DMS53 (cell line): ENCODE measurements at places on chromosomes 4 and X.

GRCh38 chr4:8248091-8248490 lies 21.5 kb upstream of the HTRA3 start:
- no peak for DNase-seq

DNA sequence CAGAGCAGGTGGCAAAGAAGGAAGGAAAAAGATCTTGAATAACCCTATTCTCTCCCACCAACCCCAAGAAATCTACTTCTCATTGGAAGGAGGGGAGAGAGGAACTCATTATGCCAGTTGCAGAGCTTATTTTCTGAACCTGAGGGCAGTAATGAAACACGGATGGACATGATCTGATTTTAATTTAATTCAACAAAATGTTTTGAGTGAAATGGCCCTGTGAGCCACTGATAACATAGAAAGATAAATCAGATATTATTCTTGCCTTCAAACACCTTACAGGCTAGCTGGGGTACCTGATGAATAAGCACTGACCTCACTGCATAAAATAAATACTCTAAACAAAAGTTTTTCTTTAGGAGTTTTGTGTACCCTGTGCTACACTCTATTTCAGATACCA lies 30.3 kb downstream of the DAPP1 start:
- DNase-seq: no peak

DNA sequence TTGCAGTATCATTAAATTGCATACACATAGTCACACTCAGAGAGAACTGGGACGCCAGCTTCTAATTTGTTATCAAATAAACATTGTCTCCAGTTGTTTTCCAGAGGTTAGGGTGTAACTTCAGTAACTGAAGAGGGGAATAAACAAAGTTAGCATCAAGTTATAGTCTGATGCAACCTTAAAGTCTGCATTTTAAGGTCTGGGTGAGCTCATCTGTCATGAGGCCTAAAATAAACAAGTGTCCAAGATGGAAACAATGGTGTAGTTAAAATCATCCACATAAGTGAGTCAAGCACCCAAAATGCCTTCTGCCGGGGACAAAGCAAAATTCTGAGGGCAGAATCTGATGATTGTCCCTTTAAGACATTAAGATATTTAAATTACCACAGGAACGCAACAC lies 70.3 kb upstream of the EMCN start:
- DNase-seq: no peak

DNA sequence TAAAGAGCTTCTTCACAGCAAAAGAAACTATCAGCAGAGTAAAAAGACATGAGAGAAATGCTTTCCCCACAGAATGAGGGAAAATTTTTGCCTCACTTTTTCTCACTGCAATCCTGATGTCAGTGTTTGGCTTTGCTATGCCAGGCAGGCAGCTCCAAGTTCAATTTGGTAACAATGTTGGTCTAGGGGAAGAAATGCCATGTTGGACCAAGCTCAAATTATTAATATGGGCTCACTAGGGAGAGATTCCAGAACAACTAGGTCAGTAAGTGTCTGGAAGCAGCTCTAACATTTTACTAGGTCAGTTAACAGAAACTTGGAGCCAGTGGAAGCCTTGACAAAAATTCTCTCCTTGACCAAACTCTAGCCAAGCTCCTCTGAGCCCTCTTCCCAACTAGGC lies 95.4 kb downstream of the NAF1 start:
- DNase-seq: no peak

DNA sequence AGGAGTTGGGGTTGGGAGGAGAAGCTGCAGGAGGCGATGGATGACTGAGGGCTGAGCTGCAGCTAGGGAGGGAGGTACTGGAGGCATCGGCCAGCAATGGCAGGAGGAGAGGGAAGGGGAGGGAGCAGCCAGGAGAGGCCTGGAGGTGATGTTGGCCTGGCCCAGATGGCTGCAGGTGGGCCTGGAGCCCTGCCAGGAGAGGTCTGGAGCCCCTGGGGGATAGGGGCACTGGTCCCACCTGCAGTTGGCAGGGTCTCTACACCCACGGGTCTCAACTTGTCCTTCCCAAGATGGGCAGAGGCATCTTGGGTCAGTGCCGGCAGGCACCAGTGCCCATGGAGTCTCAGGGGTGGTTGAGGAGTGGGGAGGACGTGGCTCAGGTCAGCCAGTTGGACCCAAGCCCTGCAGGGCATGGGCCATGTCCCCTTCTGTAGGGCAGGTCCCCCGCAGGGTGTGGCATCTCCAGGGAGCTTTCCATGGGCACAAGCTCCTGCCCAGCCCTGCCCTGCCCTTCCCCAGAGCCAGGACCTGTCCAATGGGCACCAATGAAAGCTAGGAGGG lies 2.7 kb upstream of the MXD4 start:
- DNase-seq: peak; percentile 87

DNA sequence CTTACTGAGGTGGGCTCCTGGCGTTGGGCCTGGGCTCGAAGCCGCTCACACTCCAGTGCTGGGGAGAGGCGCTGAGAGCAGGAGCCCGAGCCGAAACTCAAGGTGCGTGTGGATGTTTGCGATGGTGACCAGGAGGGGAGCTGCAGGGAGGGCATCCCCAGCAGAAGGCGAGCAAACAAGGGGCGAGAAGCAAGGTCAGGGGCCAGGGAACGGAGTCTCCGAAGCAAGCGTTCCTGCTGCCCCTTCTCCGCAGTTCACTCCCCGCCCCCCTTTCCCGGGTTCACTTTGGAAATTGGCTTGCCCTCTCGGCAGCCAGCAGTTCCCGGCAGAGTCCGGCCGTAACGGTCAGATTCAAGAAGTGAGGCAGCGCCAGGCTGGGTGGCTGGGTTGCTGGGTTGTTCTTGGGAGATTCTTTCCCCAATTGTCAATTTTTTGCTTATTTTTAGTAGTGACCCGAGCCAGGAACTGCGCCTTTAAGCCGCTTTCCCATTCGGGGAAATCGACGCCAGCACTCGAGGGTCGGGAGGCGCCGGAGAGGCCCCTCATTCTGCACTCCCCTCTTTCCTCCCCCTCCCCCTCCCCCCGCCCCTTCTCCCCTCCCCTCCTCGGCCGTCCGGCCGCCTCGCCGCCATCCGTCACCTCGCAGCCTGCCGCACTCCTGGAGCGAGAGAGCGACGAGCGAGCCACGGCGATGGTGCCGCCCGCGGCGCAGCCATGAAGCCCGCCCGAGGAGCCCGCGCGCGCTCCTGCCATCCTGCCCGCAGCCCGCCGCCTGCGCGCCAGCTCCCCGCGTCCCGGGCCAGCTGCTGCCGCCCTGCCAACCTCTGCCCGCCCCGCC lies at the start of gene FRMPD3:
TSS of gene FRMPD3 (plus strand) at position 655 of the 838 bp plus-strand sequence. CDS start 76,937 bp downstream, outside the sequence.
- DNase-seq: peak; percentile 70

GRCh38 chrX:30874851-30875250 lies 14.2 kb downstream of the TAB3 start:
- peak; percentile 39 for DNase-seq

DNA sequence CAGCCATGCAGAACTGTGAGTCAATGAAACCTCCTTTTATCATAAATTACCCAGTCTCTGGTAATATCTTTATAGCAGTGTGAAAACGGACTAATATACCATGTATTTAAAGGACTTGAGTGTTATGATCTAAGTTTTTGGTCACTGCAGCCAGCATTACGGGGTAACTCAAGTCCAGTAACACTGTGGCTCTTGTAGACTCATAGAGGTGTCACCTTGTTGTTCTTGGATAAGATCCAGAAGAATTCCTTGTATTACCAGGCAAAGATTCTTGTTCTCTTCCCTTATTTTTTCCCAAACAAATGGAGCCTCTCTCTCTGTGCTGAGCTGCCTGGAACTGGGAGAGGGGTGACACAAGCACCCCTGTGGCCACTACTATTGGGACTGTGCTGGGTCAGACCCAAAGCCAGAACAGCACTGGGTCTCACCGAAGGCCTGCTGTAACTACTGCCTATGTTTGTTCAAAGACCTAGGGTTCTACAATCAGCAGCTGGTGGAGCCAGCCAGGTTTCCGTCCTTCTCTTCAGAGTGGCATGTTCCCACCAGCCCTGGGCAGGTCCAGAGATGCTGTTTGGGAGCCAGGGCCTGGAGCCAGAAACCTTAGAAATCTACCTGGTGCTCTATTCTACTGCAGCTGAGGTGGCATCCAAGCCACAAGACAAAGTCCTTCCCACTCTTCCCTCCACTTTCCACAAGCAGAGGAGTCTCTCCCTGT lies 43.7 kb upstream of the MED14 start:
- peak; percentile 4 for DNase-seq
